ENCODE measurements at places on chromosomes 5 and 9.

DNA sequence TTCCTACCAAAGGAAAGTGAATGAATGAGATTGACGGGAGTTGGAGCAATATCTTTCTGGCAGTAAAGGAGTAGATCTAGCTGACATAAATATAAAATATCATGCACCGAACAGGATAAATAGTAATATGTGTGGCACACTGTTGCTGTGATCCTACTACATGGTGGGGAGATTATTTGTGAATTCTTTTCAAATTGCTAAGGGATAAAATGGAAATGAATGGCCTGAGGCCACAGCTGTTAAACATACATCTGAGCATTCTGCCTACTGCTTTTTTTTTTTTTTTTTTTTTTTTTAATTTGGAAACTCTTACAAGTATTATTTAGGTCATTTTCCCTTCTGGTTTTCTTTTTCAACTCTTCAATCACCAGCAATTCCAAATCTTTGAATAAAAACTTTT is 66.8 kb downstream of the MEF2C start:
- no peak overlapping the region for H3K27ac ChIP-seq
- H3K4me1 ChIP-seq = no peaks in the 10 kb centered on the region
- no peaks in the 10 kb centered on the region for H3K27me3 ChIP-seq
- H3K4me3 ChIP-seq = no peak overlapping the region

DNA sequence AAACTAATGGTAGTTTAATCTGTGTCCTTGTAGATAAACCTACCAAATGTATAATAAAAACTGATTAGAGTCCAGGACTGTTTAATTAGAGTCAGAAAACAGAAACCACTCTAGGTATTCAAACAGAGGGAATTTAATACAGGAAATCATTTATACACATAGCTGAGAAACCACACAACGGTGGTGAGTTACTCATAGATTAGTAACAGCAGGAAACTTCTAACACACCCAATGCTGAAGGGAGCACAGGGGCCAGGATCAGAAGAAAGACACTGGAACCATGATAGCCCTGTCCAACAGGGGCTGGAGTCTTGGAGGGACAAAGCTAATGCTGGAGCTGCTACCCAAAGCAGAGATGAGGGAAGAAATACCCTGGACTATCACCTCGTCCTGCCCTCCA is 321.0 kb downstream of the ACTL7B start:
- no peak for DNase-seq
- H3K27me3 ChIP-seq = no peaks in the 10 kb centered on the region
- H3K4me3 ChIP-seq = no peak overlapping the region
- H3K4me1 ChIP-seq = no peaks in the 10 kb centered on the region
- H3K27ac ChIP-seq = no peak overlapping the region
- H3K36me3 ChIP-seq = no peaks in the 10 kb centered on the region

- H3K4me3 ChIP-seq = no peak overlapping the region
- H3K27ac ChIP-seq = no peak overlapping the region
- DNase-seq = no peak
- H3K36me3 ChIP-seq = no peaks in the 10 kb centered on the region
These were observed 109.4 kb upstream of the MVB12B start for GRCh38 chr9:126217250-126217653.

DNA sequence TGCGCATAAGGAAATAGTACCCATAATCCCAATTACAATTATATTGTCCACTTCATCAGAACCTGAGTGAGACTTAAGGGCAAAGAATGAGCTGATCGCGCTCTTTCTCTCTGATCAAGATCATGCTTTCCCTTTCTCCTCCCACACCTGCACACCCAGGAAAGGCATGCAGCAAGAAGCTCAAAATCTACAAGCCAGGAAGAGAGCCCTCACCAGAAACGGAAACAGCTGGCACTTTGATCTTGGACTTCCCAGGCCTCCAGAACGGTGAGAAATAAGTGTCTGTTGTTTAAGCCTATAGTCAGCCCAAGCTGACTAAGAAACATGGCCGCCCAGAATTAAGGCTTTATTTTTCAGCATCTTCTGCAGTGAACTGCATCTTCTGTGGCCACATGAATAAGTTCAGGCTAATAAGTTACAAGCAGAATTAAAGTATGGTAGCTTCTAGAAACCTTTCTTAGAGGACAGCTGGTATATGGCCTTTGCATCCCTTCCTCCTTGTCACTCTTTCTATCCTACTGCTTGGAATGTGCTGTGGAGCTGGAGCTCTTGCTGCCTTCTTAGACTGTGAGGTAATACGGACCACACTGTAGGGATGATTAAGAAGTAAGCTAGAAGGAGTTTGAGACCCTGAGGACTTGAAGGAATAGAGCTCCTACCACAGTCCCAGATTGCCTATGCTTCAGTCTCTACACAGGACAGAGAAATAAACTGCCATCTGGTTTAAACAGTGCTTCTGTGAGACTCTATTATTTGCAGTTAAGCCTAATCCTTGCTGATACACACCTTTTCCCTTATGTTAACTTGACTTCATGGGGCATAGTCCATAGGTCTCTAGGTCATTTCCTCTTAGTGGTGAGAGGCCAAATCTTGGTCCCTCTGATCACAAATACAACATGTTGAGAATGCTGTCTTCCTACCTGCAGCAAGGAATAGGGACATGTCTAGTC is 17.2 kb downstream of the OR2S2 start:
- no peaks in the 10 kb centered on the region for H3K27me3 ChIP-seq
- H3K4me3 ChIP-seq = no peak overlapping the region
- H3K36me3 ChIP-seq = no peaks in the 10 kb centered on the region
- H3K4me1 ChIP-seq = peaks cover 15% of the 10 kb centered on the region

DNA sequence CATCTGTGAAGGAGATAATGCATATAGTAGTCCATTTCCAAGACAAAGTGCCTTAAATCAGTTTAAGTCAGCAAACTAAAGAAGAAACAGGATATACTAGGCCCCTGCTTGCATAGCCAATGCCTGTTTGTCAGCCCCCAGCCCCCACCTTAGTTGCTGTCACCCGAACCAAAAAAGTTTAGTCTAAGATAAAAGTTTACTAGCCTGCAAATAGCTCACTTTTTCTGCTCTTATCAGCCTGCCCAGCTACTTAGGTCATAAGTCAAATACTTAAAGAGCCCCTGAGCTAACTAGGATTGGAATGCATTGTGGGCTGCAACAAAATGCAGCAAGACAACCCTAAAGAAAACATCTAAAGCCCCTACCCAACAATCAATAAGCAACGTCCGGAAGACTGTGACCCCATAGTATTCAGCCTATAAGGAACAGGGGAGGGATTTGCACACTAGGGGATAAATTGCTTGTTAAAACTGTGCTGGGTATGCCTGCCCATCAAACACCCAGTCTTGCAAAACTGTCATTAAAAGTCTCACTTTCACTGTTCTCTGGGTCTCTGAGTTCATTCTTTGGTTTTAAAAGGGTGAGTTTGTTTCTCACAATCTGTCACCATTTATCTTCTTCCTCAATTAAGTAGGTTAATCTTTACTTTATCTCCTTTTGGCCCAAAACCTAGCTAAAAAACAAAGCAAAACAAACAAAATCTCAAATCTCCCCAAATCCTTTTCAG is 92.4 kb upstream of the CEP78 start:
- DNase-seq = no peak
- H3K27me3 ChIP-seq = no peaks in the 10 kb centered on the region
- no peak overlapping the region for H3K27ac ChIP-seq
- no peak overlapping the region for H3K4me3 ChIP-seq
- no peaks in the 10 kb centered on the region for H3K4me1 ChIP-seq
- H3K36me3 ChIP-seq = no peaks in the 10 kb centered on the region

DNA sequence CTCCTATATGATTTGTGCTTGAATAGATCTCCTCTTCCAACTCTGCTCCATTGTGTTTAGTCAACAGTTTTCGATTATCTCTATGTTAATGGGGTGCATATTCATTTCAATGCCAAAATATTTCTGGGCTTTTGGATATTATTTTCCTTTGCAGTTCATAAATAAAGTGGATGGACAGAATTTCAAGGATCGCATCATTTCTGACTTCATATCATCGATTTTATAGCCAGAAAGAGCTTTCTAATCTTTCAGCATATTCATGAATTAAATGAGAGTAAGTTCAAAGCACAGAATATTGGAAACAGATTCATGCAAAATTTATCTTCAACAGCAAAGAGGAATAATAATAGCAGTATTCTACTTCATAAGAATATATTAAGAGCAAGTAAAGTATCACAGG is 60.0 kb upstream of the MINAR2 start:
- no peak for DNase-seq
- no peaks in the 10 kb centered on the region for H3K4me1 ChIP-seq
- no peak overlapping the region for H3K27ac ChIP-seq

Measured in upper lobe of right lung (tissue), 1 donor.